T-helper 17 cell (primary cell): ENCODE measurements at places on chromosomes 5 and 9. TPM values are rescaled to one million over a fixed set of nuclear protein-coding genes. Genes with fewer than 3 reads are reported as not detected.

DNA sequence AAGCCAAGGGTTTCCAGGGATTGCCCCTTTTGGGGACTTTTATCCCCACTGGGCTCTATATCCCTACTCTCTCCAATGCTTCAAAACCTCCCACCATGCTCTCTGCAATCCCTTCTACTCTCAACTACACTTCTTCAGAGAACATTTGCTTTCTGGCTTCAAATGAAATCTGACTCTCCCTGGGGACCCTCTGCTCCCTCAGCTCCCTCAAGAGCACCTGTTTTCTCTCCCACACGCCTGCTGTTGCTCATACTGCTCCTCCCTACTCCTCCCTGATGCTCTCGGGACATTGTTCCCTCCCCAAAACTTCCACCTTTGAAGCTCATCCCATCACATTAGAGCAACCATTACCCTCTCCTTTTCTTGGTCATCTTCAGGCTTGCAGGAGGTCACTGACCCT lies 344.9 kb downstream of the CDK5RAP2 start:
- no peak for DNase-seq

DNA sequence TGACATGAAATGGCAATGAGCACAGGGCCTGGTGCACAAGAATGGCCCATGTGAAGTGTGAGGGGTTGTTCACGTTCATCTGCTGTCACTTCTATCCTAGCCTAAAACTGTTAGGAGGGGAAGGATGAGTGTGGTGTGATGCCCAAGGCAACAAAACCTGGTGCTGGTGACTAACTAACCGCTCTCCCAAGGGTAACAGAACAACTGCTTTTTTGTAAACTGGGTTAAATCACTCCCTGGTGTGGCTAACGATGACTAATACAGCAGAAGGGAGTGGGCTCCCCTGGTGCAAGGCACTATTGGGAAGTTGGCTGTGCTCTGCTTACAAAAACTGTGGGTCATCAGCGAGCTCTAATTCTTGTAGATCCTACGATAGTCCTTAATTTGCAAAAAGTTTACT lies 103.2 kb upstream of the VCAN start:
- no peak for DNase-seq

GRCh38 chr5:67802766-67803165 lies 412.8 kb upstream of the PIK3R1 start:
- no peak for DNase-seq

- DNase-seq = no peak
Observed at GRCh38 chr5:98105681-98106080, 667.8 kb upstream of the RGMB start.

- no peak for DNase-seq
Observed at GRCh38 chr9:128321343-128321742, 904 bp downstream of the TRUB2 start.

DNA sequence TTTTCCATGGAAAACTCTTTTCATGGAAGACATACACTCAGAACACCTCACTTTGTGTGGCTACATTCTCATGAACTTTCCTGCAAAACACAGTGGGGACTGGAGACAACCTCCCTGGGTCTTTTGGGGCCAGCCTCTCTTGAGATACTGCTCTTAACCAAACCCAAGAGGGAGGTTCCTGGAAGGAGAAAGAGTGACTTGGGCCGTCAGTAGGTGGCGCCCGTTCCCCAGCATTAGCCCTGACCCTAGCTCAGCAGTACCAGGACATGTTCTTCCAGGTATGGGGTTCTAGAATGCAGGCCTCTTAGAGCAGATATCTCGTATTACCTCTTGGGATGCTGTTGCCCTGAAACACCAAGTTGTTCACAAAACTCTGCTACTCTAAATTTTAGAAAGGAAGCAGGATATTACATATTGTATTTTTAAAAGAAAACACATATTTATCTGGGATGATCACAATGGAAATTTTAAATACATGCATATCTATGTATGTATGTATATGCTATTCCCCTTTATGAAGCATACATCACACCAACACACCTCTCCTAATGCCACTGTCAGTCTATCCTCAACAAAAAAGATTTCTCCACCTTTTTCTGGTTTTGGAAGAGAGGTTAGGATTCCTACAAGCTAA lies 15.8 kb upstream of the GLIS3 start:
- peak; percentile 38 for DNase-seq

DNA sequence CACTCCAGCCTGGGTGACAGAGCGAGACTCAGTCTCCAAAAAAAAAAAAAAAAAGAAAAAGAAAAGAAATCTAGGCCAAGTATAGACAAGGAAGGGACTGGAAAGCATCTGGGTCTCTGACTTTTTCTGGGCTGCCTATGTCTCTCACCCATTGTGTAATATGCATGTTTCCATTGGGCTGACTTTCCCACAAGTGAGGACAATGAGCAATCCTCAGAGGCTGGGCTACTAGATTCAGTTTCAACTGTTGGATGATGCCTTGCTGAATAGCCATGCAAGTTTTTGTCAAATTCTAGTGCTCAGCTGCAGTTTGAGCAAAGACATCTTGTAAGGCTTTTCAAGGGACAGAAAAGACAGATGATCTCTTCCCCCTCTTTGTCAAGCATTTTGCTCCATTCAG lies 82.1 kb downstream of the PHAX start:
- DNase-seq = no peak

DNA sequence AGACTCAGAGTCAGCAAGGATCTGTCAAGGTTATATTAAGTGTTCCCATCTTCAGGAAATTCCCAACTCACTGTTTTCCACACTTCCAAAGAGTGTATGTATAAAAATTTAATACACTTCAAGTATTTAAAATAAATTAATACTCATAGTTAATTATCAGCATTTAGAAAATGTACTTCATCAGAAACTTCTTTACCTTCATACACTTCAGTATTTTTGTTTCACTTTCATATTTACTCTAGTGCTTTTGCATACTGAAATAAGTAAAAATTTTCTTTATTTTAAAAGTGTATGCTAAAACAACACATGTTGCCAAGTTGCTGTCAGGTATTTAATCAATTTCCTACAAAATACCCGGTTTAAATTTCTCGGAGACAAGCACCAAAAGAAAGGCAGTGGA lies 16.5 kb downstream of the RICTOR start:
- no peak for DNase-seq

GRCh38 chr9:89815061-89815902 lies 210.5 kb downstream of the GADD45G start:
- DNase-seq = no peak

- DNase-seq = no peak
Observed at GRCh38 chr5:119358901-119359603, 3.2 kb downstream of the TNFAIP8 start.

- DNase-seq = no peak
Observed at GRCh38 chr5:38483805-38484398, 72.5 kb downstream of the LIFR start.

DNA sequence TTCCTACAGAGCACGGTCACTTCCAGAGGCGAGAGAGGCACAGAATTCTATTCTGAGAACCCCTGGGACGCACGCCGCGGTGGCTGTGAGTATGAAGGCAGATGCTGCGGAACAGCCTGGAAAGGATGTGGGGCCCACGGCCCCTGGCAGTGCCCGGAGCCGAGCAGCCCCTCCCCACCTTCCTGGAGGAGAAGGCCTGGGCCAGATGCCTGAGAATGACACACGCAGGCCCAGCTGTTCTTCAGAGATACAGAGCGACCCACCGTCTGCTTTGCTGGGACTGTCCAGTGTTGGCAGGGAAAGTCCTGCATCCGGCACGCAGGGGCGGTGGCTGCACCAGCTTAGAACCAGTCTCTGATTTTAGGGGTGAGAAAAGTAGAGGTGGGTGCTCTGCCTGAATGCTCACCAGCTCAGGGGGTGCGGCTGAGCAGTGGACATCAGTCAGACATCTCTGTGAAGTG lies 116.7 kb upstream of the LPCAT1 start:
- no peak for DNase-seq

DNA sequence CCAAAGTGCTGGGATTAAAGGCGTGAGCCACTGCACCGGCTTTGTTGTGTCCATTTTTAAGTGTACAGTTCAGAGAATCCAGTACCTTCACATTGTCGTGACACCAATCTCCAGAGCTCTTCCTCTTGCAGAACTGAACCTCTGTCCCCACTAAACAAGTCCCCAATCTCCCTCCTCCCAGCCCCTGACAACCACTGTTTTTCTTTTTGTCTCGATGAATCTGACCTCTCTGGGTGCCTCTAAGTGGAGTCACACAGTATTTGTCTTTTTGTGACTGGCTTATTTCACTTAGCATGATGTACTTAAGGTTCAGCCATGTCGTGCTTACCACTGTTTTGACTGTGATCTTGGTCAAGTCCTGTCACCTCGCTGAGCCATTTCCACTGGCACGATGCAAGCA lies 1.6 kb downstream of the WDR38 start:
- no peak for DNase-seq

- no peak for DNase-seq
Observed at GRCh38 chr9:5617749-5618148, 11.2 kb upstream of the RIC1 start.

- no peak for DNase-seq
Observed at GRCh38 chr9:113614843-113615648, 151.5 kb downstream of the RGS3 start.

DNA sequence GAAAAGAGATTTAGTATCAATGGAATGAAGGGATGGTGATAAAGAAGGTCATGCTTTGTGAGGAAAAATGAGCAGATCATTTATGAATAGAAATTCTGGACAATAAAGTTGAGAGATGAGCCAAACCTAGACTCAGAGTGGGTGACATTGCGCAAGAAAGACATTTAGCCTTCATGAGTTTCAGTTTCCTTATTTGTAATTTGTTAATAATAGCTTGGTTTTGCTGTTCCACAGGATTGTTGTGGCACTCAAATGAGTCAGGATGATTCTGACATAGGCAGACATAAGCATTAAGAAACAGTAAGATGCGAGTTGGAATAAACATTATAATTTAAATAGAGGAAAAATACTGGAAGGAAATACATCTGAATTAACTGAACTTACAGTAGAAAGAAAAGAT lies 34.8 kb downstream of the ITGA2 start:
- DNase-seq = no peak

GRCh38 chr9:88180081-88180765 lies 41.9 kb upstream of the SPATA31C2 start:
- no peak for DNase-seq

DNA sequence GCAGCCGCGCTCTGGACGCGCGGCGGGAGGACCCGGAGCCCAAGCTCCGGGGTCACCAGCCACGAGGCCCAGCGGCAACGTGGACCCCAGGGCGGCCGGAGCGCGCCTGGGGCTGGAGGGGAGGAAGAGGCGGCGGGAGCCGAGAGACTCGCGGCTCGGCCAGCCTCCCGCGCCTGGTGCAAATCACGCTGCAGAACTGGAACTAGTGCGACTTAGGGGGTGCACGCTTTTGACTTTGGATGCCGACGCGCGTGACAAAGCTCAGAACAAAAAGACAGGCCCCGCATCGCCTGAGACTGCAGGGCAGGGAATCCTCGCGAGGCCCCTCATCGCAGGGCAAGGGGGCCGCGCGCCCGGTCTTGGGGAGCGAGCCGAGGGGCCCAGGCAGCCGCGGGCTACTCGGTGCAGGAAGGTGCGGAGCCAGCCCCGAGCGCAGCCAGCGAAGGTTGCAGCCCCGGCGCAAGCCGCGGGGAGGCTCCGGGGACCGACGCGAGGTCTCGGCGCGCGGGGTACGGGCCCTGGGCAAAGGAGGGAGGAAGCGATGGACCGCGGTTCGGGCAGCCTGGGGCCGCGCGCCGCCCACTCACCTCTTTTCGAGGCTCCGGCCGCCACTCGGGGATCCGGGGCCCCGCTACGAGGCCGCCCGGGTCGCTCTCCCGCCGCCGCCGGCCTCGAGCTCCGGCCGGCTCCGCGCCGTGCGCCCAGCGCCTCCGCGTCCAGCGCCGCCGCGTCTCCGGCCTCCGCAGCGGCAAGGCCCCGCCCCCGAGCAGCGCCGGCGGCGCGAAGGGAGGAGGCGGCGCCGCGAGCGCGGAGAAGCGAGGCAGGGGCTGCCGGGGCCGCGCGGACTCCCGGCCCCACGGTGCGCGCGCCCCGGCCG lies at the start of gene GOLM1:
Gene GOLM1 (minus strand): TSS at position 735 of the 877 bp plus-strand sequence. CDS start 20,238 bp downstream, outside the sequence.
- no peak for DNase-seq

DNA sequence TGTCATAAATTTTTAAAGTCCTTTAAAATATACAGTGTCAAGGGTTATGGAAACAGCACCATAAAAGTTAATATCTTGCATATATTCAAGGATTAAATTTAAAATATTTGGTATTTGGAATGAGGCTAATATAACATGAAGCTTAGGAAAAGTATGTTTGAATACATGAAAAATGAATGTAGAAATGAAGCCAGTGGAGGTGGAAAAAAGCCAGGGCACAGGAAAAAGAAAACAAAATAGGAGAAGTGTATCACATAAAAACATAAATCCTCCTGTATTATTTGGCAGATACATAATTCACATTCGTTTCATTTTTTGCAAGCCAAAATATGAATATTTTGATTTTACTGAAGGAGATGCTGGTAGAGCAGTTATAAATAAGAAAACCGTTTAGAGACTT lies 587.0 kb upstream of the ZNF608 start:
- DNase-seq = no peak

- DNase-seq = no peak
Observed at GRCh38 chr5:160311491-160312133, 752 bp downstream of the CCNJL start.

- DNase-seq = no peak
Observed at GRCh38 chr9:113545068-113545467, 81.5 kb downstream of the RGS3 start.

- no peak for DNase-seq
Observed at GRCh38 chr9:123326662-123327093, 29.3 kb upstream of the CRB2 start.

- no peak for DNase-seq
Observed at GRCh38 chr9:35001803-35002502, 12.4 kb downstream of the DNAJB5 start.

DNA sequence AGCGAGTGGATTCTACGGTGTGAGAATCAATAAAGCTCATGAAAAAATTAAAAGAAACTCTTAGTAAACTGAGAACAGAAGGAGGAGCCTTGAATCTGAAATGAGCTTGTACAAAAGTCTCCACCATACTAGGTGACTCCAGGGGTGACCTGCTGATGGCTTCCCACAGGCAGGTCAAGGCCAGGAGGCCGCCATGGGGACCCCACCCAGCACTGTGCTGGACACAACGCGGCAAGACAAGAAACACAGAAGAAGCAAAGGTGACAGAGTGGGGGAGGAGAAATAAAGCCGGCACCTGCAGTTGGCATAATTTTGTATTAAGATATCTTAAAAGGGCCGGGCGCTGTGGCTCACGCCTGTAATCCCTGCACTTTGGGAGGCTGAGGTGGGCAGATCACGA lies 12.1 kb upstream of the SLC6A19 start:
- DNase-seq = no peak

- DNase-seq = no peak
Observed at GRCh38 chr5:110105692-110106091, 416.0 kb downstream of the MAN2A1 start.

The RNF224 gene
- total RNA-seq = not detected

The CCDC171 gene
- 1.5 TPM for total RNA-seq

The PCDHB3 gene
- total RNA-seq = not detected

The EPB41L4A gene
- total RNA-seq = 1.4 TPM

The C9orf153 gene
- 0.21 TPM for total RNA-seq

The PCDHGC5 gene
- total RNA-seq = not detected

The EGFL7 gene
- total RNA-seq = 5.7 TPM

The BAAT gene
- total RNA-seq = not detected

The RAD50 gene
- 22.2 TPM for total RNA-seq

The LHX3 gene
- total RNA-seq = 0.18 TPM

The SLC45A2 gene
- total RNA-seq = not detected
